Stimulated activated CD4-positive, alpha-beta T cell treated with anti-CD3 and anti-CD28 coated beads, Interleukin-2, amount 100 ng/mL, for 4 hours (primary cell): ENCODE measurements at places on chromosomes 1 and 21.

DNA sequence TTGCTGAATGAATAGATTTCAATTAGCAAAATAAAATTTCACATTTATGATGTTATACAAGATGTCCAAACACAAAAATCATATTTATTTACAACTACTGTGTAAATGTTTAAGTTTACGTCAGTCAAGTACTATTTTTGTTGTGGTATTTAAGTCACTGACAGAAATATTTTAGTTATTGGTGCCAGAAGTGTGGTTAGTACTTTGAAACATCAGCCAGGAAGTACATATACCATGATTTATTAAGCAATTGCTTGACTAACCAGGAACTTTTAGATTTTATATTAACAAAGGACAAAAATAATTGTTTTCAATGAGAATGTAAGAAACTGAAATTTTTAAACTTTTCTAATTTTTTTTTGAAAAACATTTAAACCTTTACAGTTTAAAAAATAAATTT is 2.4 kb upstream of the FCRL4 start:
- DNase-seq = no peak

DNA sequence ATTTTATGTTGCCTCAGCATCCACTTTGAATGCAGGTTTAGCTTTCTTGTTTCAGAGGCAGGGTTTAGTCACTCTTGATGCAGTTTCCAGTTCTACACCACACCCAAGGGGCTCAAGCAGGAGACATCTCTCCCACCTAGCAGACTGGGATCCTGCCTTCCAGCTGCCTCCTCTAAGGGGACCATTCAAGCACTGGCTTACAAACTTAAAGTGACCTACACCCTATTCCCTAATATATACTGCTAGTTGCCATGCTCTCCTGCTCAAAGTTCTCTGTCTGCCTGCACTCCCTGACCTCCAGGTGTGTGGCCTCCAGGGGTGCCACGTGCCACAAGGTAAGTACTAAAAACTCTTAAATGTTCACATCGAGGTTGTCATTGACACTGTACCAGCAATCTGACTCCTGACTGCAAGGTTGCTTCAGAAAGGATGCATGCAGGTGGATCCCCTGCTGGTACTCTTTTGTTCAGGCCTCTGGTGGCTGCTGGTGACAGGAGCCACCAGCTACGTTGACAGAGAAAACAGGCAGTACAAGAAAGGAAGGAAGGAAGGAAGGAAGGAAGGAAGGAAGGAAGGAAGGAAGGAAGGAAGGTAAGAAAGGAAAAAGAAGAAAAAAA is 185.9 kb downstream of the COQ8A start:
- DNase-seq = no peak

DNA sequence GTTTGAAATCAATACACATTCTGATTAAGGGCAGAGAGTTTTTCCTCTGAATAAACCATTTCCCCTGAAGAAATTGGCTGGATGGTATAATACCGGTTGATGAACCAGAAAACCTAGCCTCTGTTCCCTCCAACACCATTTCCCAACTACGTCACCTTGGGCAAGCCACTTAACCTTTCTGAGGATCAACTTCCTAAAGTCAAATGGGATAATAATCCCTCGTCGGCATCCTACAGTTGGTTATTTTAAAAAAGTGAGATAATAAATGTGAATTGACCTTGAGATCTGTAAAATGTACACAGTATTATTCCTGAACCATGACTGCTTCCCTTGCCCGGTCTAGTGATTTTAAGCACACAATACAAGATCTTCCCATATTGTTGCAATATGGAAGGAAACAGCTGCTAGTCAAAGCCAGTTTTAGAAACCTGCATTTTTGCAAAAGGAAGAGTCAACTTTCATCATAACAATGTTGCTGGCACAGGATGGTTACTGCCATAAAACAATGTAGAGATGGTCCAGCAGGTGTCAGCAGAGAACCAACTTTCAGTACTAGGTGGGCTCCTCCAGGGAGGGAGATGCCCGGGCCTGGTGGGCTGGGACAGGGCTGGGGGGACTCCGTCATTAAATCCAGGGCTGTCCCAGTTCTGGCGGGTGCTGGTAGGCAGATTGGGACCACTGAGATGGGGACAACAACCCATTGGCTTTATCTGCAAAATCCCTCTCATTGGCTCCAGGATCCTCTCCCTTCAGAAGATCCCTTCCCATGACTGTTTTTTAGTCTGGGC is 5.2 kb upstream of the HLX start:
- no peak for DNase-seq

- DNase-seq = no peak
These were observed 77.0 kb downstream of the DDR2 start for GRCh38 chr1:162709132-162709860.

DNA sequence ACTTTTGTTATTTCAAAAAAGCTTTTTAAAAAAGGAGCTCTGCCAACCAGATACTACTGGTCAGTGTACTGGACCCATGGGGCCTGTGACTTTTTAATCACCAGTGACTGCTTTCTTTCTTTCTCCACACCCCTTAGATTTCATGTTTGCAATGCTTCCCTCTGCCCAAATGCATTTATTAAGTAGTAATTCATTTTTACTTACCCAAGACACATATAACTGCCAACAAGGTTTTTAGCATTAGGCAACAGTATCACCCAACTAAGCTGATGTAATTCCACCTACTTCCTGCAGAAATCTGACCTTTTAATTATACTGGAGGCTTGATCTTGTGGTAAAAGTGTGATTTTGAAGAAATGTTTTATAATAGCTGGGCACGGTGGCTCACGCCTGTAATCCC is 12.5 kb downstream of the MECR start:
- DNase-seq = no peak
